ENCODE measurements at places on chromosomes 3 and 15.

DNA sequence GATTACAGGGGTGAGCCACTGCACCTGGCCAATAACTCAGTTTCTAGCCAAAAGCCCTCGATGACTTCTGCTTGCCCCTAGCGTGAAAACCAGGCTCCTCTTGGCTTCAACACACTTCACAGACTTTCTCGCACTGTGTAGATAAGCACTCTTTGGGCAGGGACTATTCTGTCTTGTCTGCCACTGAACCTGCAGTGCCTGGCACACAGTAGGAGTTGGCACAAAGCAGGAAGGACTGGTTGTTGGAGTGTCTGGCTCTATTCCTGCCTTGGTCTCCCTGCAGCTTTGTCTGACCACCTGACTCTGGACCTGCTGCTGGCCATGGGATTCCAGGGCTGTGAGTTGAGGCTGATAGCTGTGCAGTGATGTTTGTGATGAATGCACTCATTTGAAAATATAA is 46.4 kb upstream of the RGMA start:
- no peak for DNase-seq

- DNase-seq, result no peak
Measured at GRCh38 chr15:56837273-56837672, 81.2 kb upstream of the TCF12 start.

DNA sequence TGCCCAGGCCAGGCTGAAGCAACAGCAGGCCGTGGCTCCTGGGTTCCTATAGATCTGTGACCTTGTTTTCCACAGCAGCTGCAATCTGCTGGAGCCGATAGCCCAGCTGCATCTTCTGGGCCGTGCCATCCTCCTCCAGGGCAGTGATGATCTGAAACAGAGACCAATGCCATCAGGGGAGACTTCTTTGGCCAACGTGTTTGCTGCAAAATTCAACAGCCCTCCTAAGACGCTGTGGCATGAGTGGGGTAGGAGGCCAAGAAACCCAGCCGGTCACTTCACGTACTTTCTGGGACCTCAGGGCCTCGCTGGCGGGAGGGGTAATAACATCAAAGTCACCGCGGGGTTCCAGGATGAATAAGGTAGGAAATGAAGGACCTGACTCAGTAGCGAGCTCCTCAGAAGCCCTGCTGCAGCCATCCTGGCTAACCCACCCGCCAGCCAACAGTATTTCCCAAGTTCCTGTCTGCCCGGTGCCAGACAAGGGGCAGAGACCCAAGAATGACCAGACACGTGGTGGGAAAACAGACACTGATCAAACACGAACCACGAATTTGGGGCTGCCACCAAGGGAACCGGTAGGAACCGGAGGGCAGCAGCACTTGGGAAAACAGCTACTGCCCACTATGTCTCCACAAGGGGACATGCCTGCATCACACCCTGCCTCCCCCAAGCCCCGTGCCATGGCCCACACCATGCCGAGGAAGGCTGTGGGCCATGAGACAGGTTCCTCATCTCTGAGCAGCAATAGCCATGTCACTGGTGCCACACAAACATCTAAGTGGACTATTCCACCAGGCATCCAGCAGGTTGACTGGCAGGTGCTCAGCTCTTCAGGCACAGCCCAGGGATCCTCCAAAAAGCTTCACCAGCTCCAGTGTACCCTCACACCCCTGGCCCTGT is 25.2 kb downstream of the PLXNB1 start:
- no peak for DNase-seq

- DNase-seq, result no peak
Measured at GRCh38 chr15:50810128-50810527, 44.6 kb upstream of the SPPL2A start.

- no peak for DNase-seq
Measured at GRCh38 chr3:56468184-56469106, at the start of gene ERC2. ERC2 (minus strand) TSS chr3:56468467.

DNA sequence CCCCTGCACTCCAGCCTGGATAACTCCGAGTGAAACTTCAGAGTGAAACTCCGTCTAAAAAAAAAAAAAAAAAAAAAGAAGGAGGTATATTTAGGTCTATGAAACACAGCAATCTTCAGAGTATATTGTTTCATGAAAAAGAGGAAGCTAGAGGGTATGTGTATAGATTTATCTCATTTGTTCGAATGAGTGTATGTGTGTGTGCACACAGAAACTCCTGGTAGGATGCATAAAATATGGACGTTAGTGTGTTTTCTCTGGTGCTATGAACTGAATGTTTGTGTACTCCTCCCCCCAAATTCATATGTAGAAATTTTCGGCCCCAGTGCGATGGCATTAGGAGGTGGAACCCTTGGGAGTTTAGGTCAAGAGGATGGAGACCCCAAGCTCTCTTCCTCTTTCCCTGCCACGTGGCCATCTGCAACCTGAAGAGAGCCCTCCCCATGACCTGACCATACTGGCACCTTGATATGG is 98.6 kb upstream of the KLF13 start:
- DNase-seq, result no peak

- peak; percentile 40 for DNase-seq
Measured at GRCh38 chr3:18237251-18238005, 187.7 kb downstream of the SATB1 start.

GRCh38 chr3:9238721-9239295 is 10.6 kb downstream of the SRGAP3 start:
- no peak for DNase-seq

- no peak for DNase-seq
Measured at GRCh38 chr3:50390508-50391224, 31.3 kb upstream of the TMEM115 start.

- no peak for DNase-seq
Measured at GRCh38 chr3:100562224-100562857, 47.1 kb upstream of the ADGRG7 start.

GRCh38 chr3:106631373-106632108 is 745.7 kb upstream of the CCDC54 start:
- DNase-seq, result no peak

DNA sequence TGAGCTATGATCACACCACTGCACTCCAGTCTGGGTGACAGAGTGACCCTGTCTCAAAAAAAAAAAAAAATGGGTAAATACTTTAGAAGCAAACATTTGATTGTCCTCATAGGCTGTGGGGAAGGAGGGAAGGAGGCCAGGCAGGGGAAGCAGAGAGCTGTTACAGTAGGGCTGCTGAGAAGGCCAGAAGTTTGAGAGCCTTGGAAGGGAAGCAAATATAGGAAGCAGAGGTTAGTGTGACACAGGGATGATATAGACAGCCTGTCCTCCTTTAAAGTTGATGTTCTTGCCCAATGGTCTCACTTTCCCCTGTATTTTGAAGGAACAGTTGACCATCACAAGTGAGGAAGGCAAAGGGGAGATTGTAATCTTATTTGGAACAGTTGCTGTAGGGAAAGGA is 5.3 kb upstream of the ALPK3 start:
- DNase-seq, result no peak

GRCh38 chr15:36497901-36498300 is 81.5 kb upstream of the CDIN1 start:
- no peak for DNase-seq

- no peak for DNase-seq
Measured at GRCh38 chr3:100089812-100090668, 24.3 kb downstream of the FILIP1L start.

- no peak for DNase-seq
Measured at GRCh38 chr3:53137835-53138446, 7.7 kb upstream of the RFT1 start.

DNA sequence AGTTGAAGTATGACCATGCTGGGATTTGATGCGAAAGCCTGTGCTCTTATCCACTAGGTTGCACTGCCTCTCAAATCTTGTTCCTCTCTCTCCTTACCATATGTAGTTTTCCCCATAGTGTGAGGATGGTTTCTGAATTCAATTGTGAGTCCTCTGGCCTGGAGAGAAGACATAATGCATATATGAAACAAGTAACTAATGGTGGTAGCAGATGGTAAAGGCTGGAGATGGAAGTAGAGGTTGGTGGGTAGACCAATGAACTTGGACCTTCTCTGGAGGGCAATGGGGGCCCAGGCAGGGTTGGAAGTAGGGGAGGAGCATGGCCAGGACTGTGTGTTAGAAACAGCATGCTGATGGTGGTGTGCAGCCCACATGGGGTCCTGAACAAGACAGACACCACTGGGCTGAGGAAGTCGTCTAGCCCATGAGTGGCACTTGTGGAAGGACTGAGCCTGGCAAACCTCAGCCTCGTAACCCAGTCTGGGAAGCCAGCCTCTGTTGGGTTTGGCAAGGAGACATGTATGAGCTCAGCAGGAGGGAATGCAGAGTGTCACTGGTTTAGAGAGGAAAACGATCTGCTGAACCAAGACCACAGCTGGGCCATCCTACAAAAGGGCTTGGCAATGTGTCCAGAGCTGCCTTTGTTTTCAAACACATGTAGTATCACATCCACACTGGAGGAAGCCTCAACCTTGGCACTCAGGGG is 18.5 kb upstream of the LMCD1 start:
- peak; percentile 97 for DNase-seq

- no peak for DNase-seq
Measured at GRCh38 chr3:141413391-141413790, 45.1 kb downstream of the ZBTB38 start.

- DNase-seq, result no peak
Measured at GRCh38 chr3:170482199-170482598, 63.5 kb downstream of the CLDN11 start.

GRCh38 chr3:100443690-100444089 is 42.4 kb downstream of the LNP1 start:
- DNase-seq, result no peak

- DNase-seq, result no peak
Measured at GRCh38 chr3:130901463-130902204, 7.8 kb downstream of the ATP2C1 start.

DNA sequence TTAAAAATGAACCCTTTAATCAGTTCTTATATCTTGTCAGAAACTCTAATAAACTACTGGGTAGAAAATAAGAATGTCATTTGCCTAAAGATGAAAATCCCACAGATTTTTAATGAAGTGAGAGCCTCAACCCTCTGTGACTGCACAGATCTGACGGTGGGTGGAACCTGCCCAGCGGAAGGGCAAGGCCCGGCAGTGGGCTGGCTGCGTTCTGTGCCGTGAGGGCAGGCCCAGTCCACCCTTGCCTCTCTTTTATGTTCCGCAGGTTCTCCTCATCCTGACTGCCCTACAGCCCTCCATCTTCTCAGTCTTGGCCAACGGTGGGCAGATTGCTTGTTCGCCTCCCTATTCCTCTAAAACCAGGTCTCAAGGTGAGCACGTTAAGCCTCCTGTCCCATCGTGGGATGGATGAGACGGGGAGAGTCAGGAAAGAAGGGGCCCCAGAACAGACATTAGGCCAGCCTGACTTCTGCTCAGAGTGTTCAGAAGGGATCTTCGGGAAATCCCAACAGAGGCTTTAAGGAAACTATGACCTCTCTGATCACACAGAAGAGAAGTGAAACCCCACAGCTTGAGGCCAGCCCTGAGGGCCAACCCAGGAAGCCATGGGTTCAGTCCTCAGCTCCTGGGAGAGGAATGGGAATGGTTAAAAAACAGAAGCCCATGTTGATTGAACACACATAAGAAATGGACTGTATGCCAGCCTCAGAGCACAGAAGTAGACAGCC is 16.0 kb downstream of the SLC51A start:
- DNase-seq, result no peak

DNA sequence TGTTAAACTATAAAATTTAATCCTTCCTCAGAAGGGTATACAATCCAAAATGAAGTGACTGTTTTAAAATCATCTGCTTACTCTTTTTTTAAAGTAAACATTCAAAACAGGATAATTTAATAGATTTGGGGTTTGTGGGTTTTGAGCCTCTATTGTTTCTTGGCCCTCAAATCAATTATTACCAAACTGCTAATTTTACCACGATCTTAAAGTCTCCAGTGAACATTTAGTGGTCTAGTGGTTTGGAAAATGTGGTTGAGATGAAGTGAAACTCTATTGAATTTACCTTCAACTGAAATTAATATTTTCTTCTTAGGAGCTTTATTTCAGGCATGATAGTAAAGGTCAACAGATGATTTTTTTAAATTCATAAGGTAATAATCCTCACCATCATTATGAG is 11.2 kb upstream of the ATP11B start:
- no peak for DNase-seq

GRCh38 chr3:169324452-169324785 is 339.1 kb downstream of the MECOM start:
- DNase-seq, result no peak

DNA sequence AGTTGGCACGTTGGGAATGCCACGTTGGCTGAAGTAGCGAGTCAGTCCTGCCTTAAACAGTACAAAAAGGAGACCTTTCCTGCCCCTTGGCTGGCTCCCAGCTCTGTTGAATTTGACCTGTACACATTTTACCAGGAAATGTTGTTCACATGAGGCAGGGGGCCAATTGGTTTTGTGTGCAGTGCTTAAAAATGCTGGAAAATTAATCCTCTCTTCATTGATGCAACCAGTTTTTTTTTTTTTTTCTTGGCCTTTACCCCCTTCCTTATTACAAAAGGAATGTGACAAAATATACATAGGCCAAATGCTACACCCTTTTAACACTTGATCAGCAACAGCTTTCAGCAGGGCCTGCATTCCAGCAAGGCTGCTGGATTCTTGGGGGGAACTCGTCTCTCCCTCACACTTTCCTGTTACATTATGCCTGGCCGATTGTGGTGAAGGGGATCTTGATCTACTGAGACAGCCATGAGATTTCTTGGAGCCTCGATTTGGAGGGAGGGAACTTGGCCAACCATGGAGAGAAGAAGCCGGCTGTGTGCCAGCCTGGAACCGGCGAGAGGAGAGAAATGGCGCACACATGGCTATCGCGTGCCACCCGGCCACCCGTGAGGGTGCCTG is 93.1 kb downstream of the DNASE1L3 start:
- no peak for DNase-seq

DNA sequence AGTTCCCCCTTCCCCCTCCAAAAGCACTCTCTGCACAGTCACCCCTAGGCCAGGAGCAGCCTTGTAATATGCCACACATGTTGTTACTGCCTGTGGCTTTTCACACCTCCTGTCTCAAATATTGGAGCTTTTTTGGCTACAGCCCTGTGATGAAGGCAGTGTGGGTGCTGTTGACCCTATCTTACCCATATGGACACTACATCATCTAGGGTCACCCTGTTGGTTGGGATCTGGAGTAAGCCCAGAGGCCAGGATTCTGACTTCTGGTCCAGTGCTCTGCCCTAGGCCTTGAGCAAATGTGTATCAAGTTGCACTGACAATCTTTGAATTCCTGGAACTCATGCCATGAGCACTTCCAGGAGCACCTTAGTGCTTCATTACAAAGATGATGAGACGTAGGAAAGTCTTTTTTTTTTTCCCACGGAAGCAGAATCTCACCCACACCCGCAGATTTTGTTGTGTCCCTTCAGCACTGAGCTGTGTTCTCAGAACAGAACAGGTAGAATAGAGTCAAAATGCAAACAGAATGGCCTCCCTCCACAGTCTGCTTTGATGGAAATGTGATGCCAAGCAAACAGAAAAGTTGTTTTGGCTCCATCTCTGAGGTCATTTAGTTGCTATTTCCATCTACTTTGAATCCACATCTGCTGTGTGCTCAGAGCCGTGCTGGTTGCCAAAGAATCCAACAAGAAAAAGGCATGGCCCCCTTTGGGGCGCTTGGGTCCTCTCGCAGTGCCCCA is 49.6 kb downstream of the SMAD3 start:
- DNase-seq, result no peak

- DNase-seq, result no peak
Measured at GRCh38 chr3:45628746-45629145, 34.2 kb downstream of the LIMD1 start.
